Stimulated activated CD4-positive, alpha-beta T cell treated with anti-CD3 and anti-CD28 coated beads, Interleukin-1b, Interleukin-23, amount 100 ng/mL, for 24 hours (primary cell): ENCODE measurements at places on chromosomes 16 and 17.

DNA sequence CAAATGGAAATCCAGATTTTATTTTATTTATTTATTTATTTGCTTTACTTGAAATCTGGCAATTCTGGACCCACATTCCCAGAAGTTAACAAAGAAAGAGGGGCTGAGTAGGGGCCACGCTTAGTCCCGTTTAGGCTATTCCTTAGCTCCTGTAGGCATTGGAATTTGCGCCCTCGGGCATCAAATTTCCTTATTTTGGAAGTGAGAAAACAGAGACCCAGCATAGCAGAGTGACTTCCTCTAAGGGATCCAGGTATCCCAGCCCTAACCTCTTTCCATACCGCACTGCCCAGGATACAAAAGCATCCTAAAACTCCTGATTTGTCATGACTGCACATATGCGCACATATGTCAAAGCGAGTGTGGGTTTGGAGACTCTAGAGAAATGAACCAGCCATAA, 19.0 kb upstream of the SMG1 start:
- no peak for DNase-seq

DNA sequence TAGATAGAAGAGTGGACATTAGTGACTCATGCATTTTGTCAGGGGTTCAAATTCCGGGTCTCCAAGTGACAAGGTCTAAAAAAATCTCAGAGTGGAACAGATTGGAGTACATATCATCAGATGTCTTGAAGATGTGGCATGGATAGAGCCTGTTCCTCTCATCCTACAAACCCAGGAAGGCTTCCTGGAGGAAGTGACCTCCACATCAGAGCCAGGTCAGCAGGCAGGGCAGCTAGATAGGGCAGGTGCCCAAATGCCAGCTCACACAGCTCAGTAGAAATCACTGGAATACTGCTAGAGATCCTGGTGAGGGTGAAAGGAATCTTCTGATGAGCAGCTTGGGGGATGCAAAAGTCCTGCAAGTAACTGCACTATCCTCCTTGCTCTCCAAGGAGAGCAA, 196.6 kb upstream of the SDK2 start:
- no peak for DNase-seq

DNA sequence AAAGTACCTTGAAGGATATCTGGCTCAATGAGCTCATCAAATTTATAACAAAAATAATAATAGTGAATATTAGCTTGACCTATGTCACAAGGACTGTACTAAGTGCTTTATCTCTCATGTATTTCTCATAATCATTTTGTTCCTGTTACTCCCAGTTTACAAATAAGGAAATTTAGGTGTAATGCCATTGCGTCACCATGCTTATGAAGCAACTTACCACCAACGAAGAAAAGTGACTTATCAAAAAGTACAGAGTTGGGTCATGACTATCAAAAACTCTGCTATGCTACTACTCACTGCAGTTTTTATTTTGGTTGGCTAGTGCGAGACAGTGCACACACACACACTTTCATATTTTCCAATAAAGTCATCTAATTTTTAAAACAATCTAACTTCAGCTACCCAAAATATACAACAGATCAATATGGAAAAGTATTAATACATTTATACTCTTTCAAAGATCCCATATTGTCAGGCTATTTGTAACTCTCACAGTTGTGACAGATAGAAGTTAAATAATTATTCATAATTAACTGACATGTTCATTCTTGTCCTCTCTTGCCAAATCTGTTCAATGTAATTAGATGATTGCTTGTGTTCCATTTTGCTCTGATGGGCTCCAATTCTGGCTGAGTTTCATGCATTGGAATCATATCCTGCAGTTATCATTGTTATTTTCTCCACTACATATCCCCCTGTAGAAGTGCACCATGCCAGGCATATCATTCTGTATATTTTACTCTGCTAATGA, 119.4 kb downstream of the KCNJ2 start:
- DNase-seq, result no peak

GRCh38 chr16:71384073-71384724, 25.7 kb downstream of the CALB2 start:
- no peak for DNase-seq
